Activated T-helper 1 cell treated with anti-CD3 and anti-CD28 coated beads, Interleukin-12 subunit alpha, Interleukin-12 subunit beta, Interleukin-2, Interleukin-4 antibody, amounts not matched to agents 30 ng/mL and 10 ng/mL and 1 ng/mL, durations not matched to agents 14 hours and 24 hours and 36 hours (primary cell): ENCODE measurements at places on chromosomes 16 and 17. TPM values are rescaled to one million over a fixed set of nuclear protein-coding genes. Genes with fewer than 3 reads are reported as not detected.
A peak's percentile ranks its signal among the peaks of the same experiment; 100 is the strongest.

GPR179 gene
- total RNA-seq = 0.03 TPM in 1 of 2 replicates, not detected in the other

EVI2A gene
- 46.3 and 47.9 TPM in 2 replicates for total RNA-seq

KRT222 gene
- not detected in 2 replicates for total RNA-seq

SLC16A5 gene
- 5.5 and 7.2 TPM in 2 replicates for total RNA-seq

ZSCAN10 gene
- total RNA-seq = 0.07 TPM in 1 of 2 replicates, not detected in the other

KRT9 gene
- not detected in 2 replicates for total RNA-seq

CLEC19A gene
- not detected in 2 replicates for total RNA-seq

FBXO39 gene
- total RNA-seq = 0.29 TPM in 1 of 2 replicates, not detected in the other

- DNase-seq = no peak
Measured at GRCh38 chr17:10875430-10875851, 37.6 kb upstream of the PIRT start.

DNA sequence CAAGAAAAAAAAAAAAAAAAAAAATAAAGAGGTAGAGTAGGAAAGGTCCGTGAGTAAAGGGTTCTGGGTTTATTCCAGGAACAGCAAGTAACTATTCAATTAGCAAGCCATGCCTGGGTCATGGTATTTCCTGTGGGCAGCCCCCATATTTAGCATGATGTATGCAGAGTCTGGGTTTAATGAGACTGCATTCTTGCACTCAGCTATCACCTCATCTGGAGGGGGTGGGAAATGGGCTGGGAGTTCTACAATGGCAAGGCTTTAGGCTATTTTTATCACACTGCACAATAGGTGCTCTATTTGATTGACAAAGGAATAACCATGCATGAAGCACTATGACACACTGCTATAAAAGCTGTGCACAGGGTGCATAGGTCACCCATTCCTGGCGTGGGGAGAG is 104.0 kb upstream of the CCL2 start:
- DNase-seq = no peak

- DNase-seq = no peak
Measured at GRCh38 chr16:66653581-66654350, 42.8 kb downstream of the CMTM4 start.

DNA sequence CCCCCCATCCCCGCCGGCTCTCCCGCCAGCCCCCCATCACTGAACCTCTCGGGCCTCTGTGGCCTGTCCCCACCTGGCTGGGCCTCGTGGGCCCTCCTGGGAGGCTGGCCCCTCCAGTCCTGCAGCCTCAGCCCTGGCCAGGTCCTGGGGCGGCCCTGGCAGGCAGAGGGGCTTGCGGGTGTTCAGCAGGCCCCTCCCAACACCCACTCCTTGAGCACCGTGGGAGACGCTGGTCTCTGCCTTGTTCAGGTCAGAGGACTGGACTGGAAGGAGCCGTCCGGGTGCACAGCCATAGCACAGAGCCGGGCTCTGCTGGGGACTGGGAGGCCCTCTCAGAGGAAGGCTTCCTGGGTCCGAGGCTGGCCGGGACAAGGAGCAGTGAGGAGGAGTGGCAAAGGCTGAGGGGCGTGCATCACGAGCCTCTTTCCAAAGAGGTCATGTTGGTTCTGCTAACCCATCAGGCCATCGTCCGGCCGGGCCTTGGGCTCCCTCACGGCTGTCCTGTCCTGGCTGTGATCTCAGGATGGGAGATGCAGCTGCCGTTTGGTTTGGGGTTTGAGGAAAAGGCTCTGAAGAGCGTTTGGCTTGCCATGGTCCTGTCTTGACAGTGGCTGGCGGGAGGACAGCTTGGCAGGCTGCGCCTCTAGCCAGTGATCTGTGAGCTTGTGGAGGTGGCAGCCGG is 6.3 kb upstream of the PABPN1L start:
- no peak for DNase-seq

- no peak for DNase-seq
Measured at GRCh38 chr16:85330694-85331188, 218.5 kb upstream of the CIBAR2 start.

GRCh38 chr16:65774350-65774749 is 592.1 kb upstream of the CDH5 start:
- no peak for DNase-seq

DNA sequence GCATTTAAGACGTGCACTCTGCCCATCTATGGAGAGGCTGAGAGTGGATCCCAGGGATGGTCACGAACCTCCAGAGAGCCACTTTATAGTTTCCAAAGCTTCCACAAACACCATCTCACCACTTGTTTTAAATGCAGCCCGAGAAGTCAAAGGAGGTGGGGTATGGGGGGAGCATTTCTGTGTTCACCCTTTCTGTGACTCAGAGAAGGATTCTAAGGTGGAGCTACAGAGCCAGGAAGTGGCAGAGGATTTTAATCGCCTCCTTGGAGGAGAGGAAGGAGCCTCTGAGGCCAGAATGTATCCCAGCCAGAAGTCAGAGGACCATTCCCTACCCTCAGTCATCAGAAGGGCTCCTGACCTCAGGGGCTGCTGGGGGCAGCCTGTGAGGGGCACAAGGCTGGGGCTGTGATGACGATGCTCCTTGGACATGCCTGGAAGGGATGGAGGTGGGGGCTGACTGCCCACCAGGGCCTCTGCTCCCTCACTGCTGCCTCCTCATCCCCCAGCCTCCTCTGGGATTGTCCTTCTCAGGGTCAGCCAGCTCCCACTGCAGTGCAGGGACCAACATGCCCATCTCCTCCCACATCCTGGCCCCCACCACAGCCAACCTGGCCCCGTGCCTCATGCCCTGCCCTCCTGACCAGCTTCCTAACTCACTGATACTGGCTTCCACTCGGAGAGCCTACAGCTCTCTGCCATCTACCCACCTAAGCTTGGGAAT is 2.8 kb downstream of the XYLT2 start:
- no peak for DNase-seq

GRCh38 chr17:36184023-36184765 is 7.8 kb upstream of the TBC1D3B start:
- no peak for DNase-seq

DNA sequence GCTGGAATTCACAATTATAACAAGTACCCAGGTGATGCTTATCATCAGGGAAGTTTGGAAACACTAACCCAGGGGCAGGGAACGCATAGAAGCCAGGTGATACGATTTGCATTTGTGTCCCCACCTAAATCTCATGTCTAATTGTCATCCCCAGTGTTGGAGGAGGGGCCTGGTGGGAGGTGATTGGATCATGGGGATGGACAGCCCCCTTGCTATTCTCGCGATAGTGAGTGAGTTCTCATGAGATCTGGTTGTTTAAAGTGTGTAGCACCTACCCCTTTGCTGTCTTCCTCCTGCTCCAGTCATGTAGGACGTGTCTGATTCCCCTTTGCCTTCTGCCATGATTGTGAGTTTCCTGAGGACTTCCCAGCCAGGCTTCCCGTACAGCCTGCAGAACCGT is 276.3 kb downstream of the UTP18 start:
- no peak for DNase-seq

GRCh38 chr16:21260870-21261791 is 17.0 kb downstream of the CRYM start:
- no peak for DNase-seq

DNA sequence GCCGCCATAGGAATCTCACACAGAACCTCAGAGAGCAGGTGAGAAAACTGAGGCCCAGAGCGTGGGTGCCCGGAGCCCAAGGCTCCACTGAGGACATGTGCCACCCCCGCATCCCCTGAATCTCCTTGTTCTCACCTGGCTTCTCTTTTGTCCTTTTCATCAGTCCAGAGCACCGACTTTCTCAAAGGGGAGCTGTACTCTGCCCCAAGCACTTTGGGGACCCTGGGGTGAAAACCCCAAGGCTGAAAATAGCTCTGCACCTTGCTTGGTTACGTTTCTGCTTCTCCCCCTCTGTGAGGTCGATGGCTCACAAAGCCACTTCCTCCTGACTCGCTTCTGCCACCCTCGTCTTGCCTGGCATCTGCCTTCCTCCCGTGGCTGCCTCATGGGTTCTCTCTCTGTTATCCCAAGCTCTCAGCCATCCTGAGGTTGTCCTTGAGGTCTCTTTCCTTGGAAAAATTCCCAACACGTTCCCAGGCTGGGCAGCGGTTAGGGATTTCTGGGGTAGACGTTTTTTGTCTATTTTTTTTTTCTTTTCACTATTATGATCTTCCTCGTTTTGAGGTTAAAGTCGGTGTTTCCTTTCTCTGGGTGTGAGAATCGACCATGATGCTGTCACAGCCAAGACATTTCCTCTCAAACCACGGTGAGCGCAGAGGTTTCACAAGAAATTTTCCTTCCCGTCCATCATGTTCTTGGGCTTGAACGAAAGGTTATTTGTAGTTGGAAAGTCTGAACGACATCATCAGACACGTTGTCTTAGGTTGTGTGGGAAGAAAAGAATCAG is 37.2 kb downstream of the IRF8 start:
- peak; percentile 62 for DNase-seq

DNA sequence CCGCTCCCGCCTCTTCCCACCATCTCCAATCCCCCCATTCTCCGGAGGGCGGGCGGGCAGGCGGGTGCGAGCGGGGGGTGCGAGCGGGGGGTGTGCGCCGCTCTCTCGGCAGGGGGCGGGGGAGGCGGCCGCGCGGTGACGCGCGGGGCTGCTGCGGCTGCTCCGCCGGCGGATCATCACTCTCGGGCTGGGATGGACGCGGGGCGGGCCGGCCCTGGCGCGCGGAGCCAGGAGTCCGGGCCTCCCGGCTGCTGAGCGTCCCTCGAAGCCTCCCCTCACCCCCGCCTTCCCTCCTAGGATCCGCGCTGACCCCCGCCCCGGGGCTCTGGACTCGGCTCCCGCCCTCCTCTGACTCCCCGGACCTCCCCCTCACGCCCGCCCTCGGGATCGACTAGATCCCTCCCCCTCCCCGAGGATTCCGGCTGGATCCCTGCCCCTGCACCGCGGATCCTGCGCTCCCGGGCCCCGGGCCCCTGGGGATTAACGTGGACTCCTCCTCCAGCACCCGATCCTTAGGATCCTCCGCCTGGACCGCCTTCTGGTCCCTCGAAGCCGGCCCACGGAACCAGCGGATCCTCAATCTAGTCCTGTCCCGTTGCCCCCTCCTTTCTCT is 946 bp upstream of the TMEM256 start:
- no peak for DNase-seq

GRCh38 chr17:75064867-75065561 is 18.0 kb downstream of the KCTD2 start:
- DNase-seq = no peak

GRCh38 chr17:29148257-29148789 is 31.9 kb downstream of the MYO18A start:
- DNase-seq = no peak
